Fibroblast of skin of back (primary cell): ENCODE measurements at places on chromosomes 1 and 21.

- no peak for DNase-seq
Measured at GRCh38 chr1:223137455-223138085, 5.5 kb downstream of the TLR5 start.

- peak; percentile 20 for DNase-seq
Measured at GRCh38 chr1:41427122-41427913, 57.2 kb downstream of the EDN2 start.

DNA sequence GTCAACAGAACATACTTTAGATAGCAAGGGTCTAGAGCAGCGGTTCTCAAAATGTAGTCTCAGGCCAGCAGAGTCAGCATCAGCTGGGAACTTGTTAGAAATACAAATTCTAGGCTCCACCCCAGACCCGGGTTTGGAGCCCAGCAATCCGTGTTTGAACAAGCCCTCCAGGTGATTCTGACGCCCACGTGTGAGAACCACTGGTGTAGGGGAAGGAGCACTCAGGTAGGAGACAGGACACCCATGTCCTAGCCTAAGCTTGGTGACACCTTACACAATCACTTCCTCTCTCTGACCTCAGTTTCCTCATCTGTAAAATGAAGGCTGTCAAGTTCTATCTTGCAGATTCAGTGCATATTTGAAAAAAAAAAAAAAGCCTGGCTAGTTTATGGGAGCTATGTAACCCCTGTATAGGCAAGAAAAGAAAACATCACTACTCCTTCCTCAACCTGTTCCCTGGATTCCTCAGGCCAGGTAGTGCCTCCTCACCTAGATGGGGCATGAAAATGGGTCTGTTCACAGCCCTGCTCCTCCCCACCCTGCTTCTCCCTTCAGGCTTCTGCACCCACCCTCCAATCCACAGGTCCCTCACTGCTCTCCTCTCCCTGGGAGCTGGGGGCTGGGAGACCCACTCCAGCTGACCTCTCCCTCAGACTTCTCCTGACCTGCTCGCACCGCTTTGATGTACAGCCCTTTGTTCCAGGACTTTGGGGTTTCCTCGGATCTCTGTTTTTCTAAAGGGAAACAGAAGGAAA is 7.1 kb upstream of the PHLDA3 start:
- DNase-seq: no peak

- DNase-seq: no peak
Measured at GRCh38 chr1:9349331-9349851, 56.7 kb downstream of the SPSB1 start.

DNA sequence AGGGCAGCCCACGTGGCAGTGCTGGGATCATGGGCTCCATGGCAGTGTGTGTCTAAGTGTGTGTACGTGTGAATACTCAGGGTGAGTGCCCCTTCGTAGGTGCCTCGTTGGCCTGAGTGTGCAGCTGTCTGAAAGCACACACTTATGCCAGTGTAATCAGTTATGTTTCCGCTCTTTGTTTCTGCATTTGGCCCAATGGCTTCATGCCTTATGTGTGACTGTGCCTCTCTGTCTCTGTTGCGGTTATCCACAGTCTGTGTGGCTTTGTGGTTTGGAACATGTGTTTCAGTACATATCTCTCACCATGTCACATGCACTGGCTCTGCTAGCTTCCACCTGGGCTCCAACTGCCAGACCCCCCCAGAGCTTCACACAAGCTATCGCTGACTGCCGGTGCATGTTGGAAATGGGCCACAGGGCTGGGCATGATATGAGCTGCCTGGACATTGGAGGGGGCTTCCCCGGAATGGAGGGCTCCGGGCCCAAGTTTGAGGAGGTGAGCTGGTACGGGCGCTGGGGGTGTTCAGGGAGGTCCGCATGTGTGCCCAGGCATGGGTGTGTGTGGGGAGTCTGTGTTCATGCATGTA is 70.3 kb upstream of the TINAGL1 start:
- DNase-seq: peak; percentile 83
